NCI-H1417 treated with DMSO at 0.1 percent for 48 hours (cell line): ENCODE measurements at places on chromosomes 11 and 22.

- DNase-seq: no peak
Observed at GRCh38 chr11:12448131-12448939, 71.0 kb downstream of the PARVA start.

DNA sequence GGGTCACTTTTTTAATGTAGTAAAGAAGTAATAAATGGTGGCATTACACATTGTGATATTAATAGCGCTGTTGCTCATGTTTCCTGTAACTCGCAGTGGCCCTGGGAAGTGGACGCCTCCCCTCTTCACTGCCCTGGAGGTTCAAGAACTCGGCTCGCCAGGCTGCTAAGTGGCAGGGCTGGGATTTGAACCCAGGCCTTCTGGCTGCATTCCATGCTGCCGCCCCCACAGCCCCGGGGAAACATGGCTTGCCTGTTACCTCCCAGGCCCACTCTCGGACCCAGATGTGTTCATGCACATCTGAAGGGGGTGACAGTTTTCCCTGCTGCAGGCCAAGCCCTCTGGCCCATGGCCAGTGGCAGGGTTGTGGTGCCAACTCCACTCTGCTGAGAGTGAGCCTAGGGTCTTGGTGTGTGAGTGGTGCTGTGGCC, 25.0 kb upstream of the MGAT3 start:
- DNase-seq: no peak

DNA sequence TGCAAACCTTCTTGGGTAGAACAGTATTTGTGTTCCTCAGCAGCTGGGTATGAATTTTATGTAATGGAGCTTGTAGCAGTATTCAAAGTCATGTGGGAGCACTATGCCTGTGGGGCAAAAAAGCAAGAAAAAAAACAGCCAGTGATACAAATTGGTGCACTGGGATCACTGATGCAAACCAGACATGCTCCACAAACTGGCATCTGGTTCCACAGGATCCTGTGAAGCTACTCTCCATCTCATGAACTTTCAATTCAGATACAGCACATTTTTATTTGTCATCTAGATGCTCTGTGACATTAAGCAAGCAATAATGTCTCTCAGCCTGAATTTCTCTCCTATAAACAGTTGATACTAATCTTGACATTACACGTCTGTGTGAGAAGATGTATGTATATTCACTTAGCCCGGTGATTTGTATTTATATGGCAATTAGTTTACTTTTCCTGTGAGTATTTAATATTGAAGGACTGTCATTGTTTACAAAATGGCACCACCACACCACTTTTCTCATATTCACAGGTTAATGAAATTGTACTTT, 208.5 kb upstream of the GRIA4 start:
- no peak for DNase-seq

DNA sequence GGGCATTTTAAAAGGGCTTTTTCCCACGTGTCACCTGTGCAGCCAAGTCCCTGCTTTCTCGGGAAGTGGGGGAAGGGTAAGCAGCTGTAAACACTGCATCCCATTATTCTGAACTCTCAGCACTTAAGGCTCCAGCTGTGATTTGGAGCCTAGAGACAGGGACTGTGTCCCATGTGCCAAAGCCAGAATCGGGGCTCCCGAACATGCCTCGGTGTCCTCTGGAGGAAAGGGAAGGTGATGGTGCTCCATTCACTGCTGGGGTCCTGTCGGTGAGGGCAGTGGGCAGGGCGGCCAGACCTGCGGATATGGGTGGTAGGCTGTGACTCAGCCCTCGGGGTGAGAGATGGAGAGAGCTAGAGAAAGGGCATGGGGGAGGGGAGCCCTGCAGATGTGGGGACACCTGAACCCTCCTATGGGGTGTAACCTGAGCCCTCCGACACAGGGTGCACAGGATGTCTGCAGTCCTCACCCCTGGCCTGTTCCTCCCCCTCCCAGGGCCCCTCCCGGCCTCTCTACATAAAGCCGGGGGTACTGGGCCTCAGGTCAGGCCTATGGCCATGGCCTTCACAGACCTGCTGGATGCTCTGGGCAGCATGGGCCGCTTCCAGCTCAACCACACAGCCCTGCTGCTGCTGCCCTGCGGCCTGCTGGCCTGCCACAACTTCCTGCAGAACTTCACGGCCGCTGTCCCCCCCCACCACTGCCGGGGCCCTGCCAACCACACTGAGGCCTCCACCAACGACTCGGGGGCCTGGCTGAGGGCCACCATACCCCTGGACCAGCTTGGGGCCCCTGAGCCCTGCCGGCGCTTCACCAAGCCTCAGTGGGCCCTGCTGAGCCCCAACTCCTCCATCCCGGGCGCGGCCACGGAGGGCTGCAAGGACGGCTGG, 31.8 kb downstream of the CAPN1 start:
- DNase-seq: no peak

DNA sequence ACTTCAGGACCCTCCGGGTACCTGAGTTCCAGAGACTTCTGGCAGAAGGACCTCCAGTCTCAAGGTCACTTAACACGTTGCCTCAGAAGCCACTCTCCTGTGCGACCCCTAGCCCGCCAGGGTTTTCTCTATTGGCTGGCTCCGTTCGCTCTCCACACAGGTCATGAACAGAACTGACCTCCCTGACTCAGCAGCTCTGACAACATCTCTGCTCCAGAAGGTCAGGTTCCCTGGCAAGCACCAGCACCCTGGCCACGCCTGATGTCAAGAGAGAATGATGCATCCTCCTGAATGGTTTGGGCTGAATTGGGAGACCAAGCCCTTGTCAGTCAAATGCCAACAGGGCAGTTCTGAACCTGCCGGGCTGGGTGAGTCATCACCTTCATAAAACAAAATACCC, 84.3 kb upstream of the TMEM45B start:
- DNase-seq: no peak

DNA sequence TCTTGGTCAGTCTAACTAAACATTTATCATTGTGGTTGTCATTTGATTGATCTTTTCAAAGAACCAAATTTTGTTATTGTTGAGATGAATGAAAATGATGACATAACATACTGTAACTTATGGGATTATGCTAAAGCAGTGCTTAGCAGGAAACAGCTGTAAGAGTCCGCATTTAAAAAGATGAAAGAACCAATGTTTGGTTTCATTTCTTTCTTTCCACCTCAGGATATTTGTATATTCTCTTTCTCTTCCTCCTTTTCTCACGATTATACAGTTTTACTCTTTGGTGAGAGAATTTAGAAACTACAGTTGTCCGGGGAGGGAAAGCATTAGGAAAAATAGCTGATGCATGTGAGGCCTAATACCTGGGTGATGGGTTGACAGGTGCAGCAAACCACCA, 23.1 kb downstream of the PIH1D2 start:
- no peak for DNase-seq

- DNase-seq: no peak
Observed at GRCh38 chr11:29214833-29215232, 802.0 kb downstream of the KCNA4 start.

DNA sequence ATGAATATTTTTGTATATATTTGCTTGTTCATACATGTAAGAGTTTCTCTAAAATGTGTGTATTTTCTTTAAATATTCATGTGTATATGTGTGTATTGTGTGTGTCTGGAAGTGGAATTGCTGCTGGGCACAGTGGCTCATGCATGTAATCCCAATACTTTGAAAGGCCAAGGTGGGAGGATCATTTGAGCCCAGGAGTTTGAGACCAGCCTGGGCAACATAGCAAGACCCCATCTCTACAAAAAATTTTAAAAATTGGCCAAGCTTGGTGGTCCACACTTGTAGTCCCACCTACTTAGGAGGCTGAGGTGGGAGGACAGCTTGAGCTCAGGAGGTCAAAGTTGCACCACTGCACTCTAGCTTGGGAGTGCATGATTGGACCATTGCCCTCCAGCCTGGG, 4.7 kb upstream of the LGR4 start:
- no peak for DNase-seq

DNA sequence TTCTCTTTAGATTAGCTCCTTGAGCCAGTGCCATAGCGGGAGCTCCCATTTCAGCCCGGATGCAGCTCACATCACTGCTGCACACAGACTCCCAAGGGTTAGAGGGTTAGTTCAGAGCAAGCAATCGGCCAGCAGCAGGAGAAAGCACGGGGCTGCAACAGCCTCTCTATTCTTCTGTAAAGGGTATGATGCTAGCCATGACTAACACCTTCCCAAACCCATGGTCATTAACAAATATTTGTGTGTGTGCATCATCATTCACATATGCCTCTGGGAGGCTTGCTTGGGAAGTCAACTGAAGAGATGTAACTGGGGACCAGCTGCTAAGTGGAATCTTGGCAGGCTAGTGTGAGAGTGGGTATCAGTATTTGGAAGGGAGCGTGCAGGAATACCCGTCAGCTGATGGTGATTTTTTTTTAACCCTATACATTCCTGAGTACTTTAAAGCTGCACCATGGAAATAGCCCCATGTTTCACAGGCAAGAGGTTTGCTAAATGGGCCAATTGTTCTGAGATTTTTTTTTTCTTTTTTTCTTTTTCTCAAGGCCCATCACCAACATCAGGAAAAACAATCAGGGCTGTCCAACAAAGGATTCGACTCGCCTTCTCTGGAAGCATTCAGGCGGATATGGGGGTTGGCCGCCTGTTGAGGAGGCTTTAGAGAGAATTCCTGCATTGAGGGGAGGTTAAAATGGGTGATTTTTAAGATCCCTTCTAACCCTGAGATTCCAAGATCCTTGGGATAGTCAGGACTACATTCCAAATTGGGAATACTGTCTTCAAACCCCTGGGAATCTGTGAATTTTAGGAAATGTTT, 33.2 kb upstream of the CCDC89 start:
- DNase-seq: no peak

GRCh38 chr11:3929649-3930048, 74.2 kb downstream of the STIM1 start:
- no peak for DNase-seq

DNA sequence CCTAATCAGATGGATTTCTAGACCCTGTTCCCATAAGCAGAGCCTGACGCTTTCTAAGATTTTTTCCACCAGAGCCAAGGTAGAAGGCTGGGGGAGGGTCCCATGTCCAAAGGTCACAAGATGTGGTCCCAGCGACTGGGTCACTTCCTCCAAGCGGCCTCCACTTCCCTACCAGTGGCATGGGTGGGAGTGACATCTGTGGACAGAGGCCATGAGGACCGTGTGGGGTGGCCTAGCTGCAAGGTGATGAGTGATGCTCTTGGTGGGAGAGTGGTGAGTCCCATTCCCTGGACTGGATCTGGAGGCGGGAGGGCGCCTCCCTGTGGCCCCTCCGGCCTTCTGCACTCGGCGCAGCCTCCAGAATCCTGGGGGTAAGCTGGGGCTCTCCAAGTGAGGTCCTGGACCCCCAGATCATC, 32.4 kb upstream of the PRR5 start:
- DNase-seq: no peak

DNA sequence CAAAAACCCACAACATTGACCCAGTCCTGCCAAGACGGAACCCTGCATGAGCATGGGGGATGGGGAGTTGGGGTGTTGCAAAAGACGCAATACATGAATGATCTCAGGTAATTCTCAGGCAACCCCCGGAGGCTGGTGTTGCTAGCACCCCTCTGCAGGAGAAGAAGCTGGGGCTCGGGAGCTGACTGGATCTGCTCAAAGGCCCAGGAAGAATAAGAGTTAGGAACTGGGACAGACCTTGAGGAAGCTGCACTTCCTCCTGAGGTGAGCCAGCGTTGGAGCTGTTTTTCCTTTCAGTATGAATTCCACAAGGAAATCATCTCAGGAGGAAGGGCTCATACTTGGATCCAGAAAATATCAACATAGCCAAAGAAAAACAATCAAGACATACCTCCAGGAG, at the start of gene KRTAP5-9:
Gene KRTAP5-9 (plus strand): TSS at position 301 of the 400 bp plus-strand sequence. CDS start 238 bp downstream, outside the sequence.
- no peak for DNase-seq

- DNase-seq: no peak
Observed at GRCh38 chr11:73270016-73270854, 1.9 kb upstream of the P2RY6 start.

- no peak for DNase-seq
Observed at GRCh38 chr11:842370-843002, at the start of the genes POLR2L and TSPAN4. POLR2L (minus strand) TSS chr11:842529; CDS start chr11:842508, 21 bp downstream. TSPAN4 (plus strand) TSS chr11:842852; CDS start chr11:850305, 7,453 bp downstream.

GRCh38 chr11:10638316-10638925, 55.1 kb downstream of the IRAG1 start:
- DNase-seq: no peak

DNA sequence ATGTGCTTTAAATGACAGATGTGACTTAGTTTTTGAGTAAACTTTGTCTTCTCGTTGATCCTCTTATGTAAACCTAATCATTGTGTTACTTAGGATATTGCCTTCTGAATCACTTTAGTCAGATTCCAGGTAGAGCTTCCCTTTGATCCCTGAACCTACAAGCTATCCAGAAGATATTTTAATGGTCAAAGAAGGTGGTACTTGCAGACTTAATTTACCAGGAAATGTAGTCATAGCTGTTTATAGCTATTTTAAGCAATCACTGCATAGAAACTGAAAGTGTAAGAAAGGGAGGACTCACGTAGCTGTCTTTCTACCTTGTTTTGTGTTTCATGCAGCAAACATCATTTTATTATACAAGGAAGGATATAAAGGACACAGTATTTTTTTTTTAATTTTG, 189.5 kb downstream of the DDX10 start:
- no peak for DNase-seq

- no peak for DNase-seq
Observed at GRCh38 chr22:19337137-19337536, 45.6 kb upstream of the CLTCL1 start.

- DNase-seq: no peak
Observed at GRCh38 chr11:57604296-57605027, 7.0 kb downstream of the SERPING1 start.

- no peak for DNase-seq
Observed at GRCh38 chr22:47030143-47030661, 267.8 kb downstream of the TBC1D22A start.

- DNase-seq: peak; percentile 86
Observed at GRCh38 chr11:123451183-123451781, 21.2 kb downstream of the GRAMD1B start.

GRCh38 chr11:78449866-78450265, 32.2 kb upstream of the GAB2 start:
- no peak for DNase-seq

- DNase-seq: no peak
Observed at GRCh38 chr11:32500001-32500400, 64.7 kb upstream of the WT1 start.

DNA sequence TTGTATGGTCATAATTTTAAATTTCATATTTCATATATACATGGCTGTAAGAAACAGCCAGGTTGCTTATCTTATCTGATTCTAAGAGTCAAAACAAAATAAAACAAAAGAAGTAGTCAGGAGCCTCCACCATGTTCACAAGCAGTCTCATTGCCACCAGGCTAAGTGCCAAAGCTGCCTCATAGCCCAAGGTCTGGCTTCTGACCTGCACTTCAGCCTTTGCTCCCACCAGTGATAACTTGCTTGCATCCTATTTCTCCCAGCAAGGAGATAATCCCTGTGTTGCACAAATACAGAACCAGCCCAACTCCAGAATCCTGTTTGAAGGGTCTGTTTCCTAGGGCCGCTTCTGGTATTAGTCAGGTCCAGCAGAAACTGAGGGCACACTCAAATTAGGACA, 53.9 kb upstream of the TSKU start:
- no peak for DNase-seq

DNA sequence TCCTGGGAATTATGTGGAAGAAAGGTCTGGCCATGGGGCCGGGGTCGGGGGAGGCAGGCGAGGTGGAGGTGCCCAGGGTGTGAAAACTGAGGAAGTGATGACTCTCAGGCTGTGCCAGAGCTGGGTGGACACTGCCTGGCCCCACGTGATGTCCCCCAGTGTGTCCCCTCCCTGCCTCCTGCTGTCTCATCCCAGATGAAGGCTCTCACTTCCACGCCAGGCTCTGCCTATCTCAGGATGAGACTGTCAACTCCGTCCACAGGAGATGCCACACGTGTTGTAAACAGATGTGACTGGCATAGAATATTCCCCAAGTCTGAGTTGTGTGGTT, 51.4 kb downstream of the RPS6KA4 start:
- DNase-seq: no peak
